ENCODE measurements at places on chromosomes 1 and 21.

- DNase-seq, result no peak
These were observed 56.0 kb downstream of the POFUT2 start for GRCh38 chr21:45231705-45232104.

DNA sequence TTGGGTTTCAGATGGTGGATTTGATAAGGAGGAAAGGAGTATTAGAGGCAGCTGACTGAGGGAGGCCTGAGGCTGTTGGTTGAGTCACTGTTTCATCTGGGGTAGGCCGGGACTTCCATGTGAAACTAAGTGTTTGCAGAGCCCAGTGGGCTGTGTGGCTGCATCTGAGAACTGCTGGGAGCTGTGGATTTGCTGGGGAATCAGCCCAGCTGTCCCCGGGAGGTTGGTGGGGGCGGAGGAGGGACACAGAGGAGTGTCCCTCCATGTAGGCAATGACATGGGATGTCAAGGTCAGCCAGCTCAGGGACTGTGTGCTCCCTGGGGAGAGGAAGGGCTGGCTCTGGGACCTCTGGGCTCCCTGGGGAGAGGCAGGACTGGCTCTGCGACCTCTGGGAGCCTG is 36.4 kb downstream of the SLC2A7 start:
- DNase-seq, result no peak

GRCh38 chr21:40640266-40640789 is 206.6 kb downstream of the DSCAM start:
- DNase-seq, result no peak

- no peak for DNase-seq
These were observed 202.1 kb downstream of the RHOU start for GRCh38 chr1:228937351-228937750.

- DNase-seq, result no peak
These were observed 821.3 kb downstream of the USP25 start for GRCh38 chr21:16550917-16551741.

DNA sequence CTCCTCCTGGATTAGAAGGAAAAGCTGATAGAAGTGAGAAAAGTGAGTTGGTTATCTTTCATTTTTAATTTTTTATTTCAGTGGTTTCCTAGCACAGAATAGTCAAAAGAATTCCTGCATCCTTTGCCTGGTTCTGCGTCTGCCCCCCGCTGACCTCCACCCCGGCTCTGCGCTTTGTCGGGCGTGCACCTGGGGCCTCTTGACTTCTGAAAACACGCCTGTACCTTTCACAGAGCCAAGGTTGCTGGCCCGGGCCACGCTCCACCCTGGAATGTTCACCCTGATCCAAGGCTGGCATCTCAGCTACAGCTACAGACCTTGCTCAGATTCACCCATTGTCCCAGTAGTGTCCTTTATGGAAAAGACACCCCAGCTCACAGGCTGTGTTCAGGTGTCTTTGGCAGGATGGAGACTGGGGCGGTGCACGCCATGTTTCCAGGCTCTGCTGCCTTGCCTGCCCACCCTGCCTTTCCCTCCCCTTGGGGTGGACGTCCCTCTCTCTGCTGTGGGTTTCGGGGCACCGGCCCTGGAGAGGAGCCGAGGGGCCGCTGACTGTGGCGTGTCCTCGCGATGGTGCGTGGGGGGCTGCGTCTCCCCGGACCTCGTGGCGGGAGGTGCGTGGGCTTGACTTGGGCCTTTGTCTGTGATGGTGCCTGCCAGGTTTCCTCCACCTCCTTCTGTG is 40.3 kb upstream of the DIP2A start:
- no peak for DNase-seq

Measured in stimulated activated CD4-positive, alpha-beta T cell treated with anti-CD3 and anti-CD28 coated beads, Interleukin-1b, Interleukin-23, amount 100 ng/mL, for 48 hours (primary cell).